ENCODE measurements at places on chromosomes 2 and 18. TPM values are rescaled to one million over a fixed set of nuclear protein-coding genes. Genes with fewer than 3 reads are reported as not detected.

DNA sequence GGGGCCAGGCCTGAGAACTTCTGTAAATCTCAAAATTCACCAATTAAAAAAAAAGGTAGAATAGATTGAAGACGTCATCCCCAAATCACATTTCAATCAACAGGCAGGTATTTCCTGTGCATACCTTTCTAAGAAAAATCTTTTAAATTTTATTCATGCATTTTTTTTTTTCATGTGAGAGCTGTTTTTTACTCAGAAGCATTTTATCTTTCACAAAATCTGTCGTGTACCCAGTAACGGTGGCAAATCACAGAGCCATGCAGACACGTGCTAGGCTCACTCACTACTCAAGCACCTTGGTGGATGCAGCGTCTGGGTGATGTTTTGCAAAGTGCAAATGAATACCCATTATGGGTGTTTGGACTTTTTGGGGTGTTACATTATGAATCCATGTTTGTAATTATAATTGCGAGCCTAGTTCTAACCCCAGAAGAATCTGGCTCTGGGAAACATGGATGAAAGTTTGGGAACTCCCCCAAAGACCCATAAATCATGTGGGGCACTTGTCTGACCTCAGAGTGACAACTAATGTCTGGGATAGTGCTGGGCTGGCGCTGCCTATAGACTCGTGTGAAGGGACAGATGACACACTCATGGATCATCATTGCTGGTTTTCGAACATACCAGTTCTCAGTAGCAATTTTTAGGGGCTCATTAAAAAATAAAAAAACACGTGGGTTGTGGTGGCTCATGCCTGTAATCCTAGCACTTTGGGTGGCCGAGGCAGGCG, 335.2 kb downstream of the LPIN1 start:
- peak; percentile 25 for DNase-seq

Gene FAM237A
- not detected for total RNA-seq

Gene SULT1C2
- total RNA-seq: 0.29 TPM

Gene CD8A
- total RNA-seq: not detected

Gene CAMKMT
- 16.7 TPM for total RNA-seq

- DNase-seq: peak; percentile 35
Observed at GRCh38 chr2:230575642-230576324, 136.9 kb upstream of the CAB39 start.

Gene C2orf78
- total RNA-seq: not detected

Gene REG3A
- not detected for total RNA-seq

Gene CFLAR
- total RNA-seq: 57.2 TPM

Gene ALPP
- total RNA-seq: 0.84 TPM

DNA sequence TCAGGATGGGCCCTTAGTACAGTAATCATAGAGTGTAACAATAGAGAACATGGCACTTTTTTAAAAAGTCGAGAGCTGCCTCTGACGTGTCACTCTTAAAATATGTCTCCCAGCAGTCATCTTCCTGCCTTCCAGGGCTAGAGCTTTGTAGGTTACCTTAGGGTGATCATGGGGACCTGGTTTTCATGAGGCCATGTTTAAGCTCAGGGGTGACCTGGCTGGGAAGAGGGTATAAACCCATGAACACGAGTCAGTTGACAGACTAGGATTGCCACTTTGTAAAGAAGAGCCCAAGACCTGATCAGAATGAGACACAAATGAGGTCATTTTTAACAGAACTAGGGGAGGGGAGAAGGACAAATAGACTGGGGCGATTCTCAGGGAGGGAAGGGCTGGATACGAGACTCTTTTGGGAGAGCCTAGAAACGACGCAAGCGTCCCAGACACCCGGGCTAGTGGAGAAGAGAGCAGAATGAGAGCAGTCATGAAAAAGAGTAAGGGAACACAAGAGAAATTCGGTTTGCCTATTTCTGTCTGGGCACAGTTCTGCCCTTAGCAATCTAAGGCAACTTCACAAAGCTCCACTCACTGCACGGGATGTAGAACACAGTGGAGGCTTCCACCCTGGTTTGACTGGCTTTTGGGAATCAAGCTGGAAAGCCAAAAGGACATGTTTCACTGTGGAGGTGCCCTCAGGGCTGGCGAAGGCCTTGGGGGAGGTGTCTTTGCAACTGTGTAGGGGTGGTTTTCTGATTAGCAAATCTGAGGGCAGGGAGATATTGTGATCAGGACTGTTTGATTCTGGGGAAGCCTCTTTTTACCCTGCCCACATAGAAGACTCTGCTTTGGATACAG, 1.8 kb upstream of the RAB31 start:
- peak; percentile 32 for DNase-seq

GRCh38 chr2:11312770-11313471, 31.5 kb downstream of the ROCK2 start:
- no peak for DNase-seq

Gene ZNF396
- 0.33 TPM for total RNA-seq

GRCh38 chr2:113025737-113026136, 20.5 kb downstream of the IL36A start:
- DNase-seq: no peak

DNA sequence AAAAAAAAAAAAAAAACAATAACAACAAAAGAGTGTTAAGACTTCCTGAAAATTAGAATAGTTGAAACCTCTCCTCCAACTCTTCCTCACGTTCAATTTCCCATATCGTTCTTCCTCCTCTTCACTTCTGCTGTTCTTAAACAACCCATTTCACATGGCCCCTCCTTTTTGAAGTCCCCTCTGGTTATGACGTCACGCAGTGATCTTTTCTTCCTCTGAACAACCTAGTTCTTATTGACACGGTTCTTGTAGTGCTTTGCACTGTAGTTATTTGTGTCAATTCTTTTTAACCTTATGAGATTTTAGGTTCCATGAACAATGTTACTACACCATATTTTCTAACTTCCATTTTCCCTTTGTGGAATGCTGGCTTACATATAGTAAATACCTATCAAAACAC, 69.5 kb upstream of the RGPD4 start:
- no peak for DNase-seq

GRCh38 chr2:162004031-162004430, 70.0 kb downstream of the DPP4 start:
- no peak for DNase-seq

Gene SCN7A
- total RNA-seq: not detected

Gene ITGA4
- total RNA-seq: 23.5 TPM

GRCh38 chr18:22839340-22839821, 93.7 kb upstream of the RBBP8 start:
- no peak for DNase-seq

DNA sequence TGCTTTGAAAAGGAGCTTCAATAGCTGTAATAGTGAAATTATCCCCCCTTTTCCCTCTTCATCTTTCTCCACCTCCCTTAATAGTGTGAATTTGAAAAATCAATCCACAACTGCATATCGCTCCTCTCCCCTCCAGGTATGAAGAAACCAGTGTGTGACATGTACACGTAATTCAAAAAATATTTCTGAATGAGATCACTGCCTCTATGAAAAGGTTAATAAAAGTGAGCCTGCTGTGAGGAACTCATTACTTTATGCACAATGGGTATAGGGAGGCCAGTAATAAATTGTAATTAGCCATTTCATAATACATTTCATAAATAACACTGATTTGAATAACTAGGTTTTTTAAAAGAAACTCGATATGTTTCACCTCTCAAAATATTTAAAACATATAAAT, 209.0 kb upstream of the KYNU start:
- DNase-seq: peak; percentile 38

- no peak for DNase-seq
Observed at GRCh38 chr2:195151711-195152110, 505.3 kb upstream of the SLC39A10 start.

Gene TUBB8B
- total RNA-seq: not detected

DNA sequence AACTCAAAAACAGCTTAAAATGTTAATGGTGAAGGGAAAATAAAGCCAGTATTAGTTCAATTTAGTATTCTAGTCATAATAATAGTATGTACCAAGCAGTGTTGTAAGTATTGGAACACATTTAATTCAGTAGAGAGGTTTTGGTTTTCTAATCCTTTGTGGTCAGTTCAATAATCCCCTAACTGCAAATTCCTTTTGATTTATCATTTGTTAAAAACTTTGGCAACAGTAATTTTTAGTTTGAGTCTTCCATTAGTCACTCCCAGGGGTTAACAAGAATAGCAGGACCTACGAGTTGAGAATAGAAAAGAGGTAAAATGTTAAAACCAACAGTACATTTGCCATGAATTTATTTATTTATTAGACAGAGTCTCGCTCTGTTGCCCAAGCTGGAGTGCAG, 10.7 kb downstream of the MRPL44 start:
- DNase-seq: no peak

Gene XDH
- 0.19 TPM for total RNA-seq

DNA sequence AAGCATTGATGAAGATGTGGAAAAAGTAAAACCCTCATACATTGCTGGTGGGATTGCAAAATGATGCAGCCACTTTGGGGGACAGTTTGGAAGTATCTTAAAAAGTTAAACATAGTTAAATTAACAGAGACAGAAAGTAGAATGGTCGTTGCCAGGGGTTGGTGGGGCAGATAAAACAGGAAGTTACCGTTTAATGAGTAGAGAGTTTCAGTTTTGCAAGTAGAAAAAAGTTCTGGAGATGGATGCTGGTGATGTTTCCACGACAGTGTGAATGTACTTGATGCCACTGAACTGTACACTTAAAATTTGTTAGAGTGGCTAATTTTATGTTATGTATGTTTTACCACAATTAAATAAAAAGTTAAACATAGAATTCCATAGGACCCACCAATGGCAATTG, 44.5 kb upstream of the EGR4 start:
- DNase-seq: no peak

GRCh38 chr2:32947076-32947483, 327 bp downstream of the LTBP1 start:
- no peak for DNase-seq

- DNase-seq: no peak
Observed at GRCh38 chr2:109268916-109269315, 139.9 kb downstream of the SH3RF3 start.

DNA sequence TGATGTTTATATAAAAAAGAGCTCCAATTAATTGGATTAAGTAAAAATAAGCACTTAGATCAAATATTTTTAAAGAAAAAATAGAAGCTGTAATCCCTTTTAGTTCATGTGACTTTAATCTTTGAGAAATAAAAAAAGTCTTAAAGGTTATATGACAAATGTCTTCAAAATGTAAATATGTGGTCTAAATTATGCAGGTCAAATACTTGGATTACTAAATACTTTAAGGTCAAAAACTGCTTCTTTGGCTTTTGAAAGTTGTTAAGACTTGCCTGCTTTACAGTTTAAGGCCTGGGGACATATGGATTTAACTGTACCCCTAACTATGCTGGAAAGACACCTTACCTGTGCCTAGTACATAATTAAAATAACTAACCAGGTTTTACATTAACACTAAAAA, 15.5 kb upstream of the PDK1 start:
- no peak for DNase-seq

- DNase-seq: no peak
Observed at GRCh38 chr2:215607766-215608165, 171.9 kb upstream of the FN1 start.

- peak; percentile 60 for DNase-seq
Observed at GRCh38 chr2:29309090-29310029, 194.1 kb downstream of the CLIP4 start.

DNA sequence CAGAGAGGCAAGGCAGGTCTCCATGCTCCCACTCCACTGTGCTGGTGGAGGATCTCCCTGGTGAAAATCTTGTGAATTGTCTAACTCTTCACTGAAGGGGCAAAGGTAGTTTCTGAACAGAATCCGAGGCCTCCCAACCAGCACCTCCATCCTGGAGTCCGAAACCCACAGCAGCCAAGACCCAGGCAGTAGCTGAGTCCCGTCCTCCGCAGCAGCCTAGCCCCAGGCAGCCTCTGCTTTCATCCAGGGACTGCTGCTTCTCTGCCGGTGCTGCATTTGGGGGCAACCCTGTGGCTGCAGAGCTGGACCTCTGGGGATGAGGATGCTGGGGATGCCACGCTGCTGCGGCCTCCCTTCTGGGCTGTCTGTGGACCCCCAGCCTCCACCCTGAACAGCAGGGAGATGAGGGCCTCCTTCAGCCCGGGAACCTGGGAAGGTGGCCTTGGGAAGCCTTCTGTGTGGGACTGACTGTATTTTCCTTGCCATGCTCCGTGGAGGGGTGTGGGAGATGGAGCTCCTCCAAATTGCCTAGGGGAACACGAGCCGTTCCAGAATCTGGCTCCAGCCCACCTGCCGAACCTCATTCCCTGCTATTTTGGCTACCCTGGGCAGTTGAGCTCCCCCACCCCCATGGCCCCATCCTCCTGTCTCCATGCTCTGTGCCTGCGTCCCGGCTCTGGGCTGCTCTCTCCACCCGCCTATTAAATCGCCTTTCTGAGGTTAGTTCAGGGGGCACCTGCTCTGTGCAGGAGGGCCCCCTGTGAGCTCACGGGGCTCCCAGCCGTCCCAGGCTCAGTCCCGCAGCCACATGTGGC, 48.2 kb downstream of the GREB1 start:
- DNase-seq: no peak

DNA sequence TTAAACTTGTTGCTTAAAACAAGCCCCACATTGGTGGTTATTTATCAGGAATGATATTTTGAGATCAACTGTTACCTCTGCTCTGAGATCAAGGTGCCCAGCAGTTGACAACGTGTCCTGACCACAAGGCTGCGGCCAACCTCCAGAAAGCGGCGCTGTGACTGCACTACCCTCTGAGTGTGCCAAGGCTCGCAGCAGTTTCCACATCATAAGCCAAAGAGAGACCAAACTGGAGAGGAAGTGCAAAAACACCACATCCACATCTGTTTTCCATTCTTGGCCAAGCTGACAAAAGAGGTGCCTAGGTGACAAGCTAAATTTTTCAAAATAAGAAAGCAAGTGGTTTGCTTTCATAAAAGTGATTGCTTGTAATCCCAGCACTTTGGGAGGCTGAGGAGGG, 410.8 kb upstream of the POU3F3 start:
- no peak for DNase-seq

DNA sequence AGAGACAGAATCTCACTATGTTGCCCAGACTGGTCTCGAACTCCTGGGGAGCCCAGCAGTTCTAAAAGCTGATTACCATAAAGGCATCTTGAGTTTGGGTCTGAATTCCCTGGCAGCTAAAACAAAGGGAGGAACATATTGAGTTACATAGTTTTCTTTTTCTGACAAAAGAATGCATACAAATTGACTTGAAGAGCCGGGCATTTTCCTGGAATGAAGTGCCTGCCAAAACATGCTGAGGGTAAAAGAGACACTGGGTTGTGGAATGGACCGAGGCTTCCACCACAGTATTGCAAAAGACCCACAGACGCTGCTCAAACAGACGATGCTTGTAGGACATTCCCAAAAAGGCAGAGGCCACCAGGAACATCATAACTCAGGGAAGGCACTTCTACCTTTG, 35.1 kb upstream of the ROCK2 start:
- no peak for DNase-seq

GRCh38 chr2:103859238-103859637, 994.7 kb upstream of the POU3F3 start:
- DNase-seq: no peak

DNA sequence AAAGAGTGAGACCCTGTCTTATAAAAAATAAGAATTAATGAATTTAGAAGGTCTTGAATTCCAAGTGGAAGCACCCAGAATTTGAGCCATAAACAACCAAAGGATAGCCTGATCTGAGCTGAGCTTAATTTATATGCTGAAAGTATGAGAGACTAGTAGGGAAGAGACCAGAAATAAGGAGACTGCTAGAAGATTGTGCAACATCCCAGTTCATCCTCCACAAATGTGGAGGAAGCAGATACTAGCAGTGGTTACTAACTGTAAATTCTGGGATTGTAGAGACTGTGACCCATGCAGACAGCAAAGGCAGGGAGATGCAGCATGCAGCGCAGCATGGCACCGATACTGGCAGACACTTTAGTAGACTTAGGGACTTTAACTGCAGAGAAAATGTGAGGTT, 1.5 kb upstream of the SULT1C2 start:
- DNase-seq: no peak

- no peak for DNase-seq
Observed at GRCh38 chr2:39381653-39382052, 55.4 kb downstream of the MAP4K3 start.

- no peak for DNase-seq
Observed at GRCh38 chr2:181753686-181754085, 73.4 kb upstream of the NEUROD1 start.

Measured in A172 (cell line).